Esophagus squamous epithelium (tissue), 5 donors: ENCODE measurements at places on chromosomes 6 and 20. TPM values are rescaled to one million over a fixed set of nuclear protein-coding genes. Genes with fewer than 3 reads are reported as not detected.

GRCh38 chr6:75219263-75219662 lies 13.4 kb upstream of the COL12A1 start:
- H3K4me3 ChIP-seq, result no peak overlapping the region
- H3K4me1 ChIP-seq, result peaks cover 16% of the 10 kb centered on the region
- H3K36me3 ChIP-seq, result no peaks in the 10 kb centered on the region

GRCh38 chr6:68778356-68779020 lies 143.4 kb downstream of the ADGRB3 start:
- DNase-seq, result no peak
- no peaks in the 10 kb centered on the region for H3K4me1 ChIP-seq

XKR7 gene
- not detected for total RNA-seq

ADTRP gene
- 2.5 TPM for total RNA-seq
